Stimulated activated memory B cell treated with anti-CD40 and anti-IgM and Interleukin-4, amounts not matched to agents 10 μg/mL and 1 μg/mL and 100 μg/mL, for 72 hours (primary cell): ENCODE measurements at places on chromosomes 6 and 20.
A peak's percentile ranks its signal among the peaks of the same experiment; 100 is the strongest.

GRCh38 chr20:63220696-63221399 is 4.9 kb upstream of the YTHDF1 start:
- no peak for ATAC-seq

DNA sequence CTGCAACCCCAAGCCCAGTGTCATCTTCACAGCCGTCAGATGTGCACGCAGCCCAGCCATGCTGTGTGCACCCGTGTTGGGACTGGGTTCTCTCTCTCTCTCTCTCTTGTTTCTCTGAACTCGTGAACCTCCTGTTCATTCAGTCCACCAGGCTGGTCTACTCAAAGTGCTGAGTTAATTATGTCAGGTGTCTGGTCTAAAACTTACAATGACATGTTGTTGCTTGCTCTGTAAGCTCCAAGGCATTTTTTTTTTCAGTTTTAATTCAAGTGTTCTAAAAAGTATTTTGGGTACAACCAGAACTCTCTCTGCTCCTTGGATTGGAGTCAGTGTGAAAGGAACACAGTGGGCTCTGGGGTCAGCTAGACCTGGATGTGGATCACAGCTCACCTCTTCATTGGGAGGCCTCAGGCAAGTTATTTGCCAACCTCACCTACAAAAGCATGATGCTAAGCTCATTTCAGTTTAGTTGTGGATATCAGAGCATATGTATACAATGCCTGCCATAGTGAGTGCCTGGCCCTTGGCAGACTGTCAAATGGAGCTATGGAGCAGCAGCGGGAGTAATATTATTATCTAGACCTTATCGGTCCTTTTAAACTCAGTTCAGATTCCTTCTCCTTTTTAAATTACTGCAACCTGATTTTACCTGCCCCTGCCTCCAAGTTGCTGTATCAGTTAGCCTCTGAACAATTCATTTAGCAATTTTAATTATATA is 59.5 kb downstream of the PLEKHG1 start:
- ATAC-seq, result no peak

DNA sequence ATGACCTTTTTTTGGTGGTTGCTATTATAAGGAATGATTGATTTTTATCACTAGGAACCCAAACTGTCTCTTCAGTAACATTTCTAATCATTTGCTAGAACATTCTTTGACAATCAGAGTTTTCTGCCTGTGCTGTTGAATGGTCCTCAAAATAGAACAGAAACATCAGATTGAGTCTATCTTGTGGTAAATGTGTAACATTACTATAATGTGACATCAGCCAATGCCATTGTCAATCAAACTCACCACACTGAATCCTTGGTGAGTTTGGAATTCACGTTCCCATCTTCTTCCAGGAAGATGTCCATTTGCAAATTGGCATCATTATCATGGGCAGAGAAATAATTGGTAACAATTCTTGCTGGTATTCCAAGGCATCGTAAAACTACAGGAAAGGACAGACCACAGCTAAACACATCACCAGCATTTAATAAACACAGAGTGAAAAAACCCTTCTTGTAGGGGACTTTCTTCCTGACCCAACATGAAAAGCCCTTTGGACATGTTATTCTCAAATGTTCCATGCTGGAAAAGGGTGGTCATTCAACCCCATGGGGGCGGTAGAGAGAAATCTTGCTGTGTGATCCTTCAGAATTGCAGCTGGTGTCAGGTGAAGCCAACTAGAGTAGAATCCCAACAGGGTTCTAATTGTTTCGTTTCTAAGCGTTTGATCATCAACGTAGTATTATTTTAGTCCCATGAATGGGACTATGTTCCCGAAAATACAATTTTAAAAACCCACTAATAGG is 98.5 kb downstream of the F13A1 start:
- no peak for ATAC-seq

DNA sequence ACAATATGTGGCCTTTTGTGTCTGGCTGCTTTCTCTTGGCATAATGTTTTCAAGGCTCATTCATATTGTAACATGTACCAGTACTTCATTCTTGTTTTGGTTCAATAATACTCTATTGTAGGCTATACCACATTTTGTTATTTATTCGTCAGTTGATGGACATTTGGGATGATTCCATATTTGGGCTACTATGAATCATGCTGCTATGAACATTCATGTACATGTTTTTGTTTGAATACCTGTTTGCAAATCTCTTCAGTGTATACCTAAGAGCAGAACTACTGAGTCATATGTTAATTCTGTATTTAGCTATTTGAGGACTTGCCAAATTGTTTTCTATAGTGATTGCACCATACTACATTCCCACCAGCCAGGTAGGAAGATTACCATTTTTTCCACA is 259.9 kb downstream of the GMPR start:
- no peak for ATAC-seq

DNA sequence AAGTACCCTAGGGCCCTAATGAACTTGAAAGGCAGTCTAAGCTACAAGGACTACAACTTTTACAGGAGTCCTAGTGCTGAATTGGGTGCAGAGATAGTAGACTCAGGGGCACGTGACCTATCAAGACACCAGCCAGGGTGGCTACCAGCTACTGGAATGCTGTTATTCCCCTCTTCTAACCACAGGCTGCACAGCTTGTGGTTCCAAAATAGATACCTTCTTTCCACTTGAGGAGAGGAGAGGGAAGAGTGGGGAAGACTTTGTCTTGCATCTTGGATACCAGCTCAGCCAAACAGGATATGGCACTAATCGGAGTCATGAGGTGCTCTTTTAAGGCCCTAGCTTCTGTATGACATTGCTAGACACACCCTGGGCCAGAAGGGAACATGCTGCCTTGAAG is 60.0 kb upstream of the MTRF1L start:
- ATAC-seq, result no peak

DNA sequence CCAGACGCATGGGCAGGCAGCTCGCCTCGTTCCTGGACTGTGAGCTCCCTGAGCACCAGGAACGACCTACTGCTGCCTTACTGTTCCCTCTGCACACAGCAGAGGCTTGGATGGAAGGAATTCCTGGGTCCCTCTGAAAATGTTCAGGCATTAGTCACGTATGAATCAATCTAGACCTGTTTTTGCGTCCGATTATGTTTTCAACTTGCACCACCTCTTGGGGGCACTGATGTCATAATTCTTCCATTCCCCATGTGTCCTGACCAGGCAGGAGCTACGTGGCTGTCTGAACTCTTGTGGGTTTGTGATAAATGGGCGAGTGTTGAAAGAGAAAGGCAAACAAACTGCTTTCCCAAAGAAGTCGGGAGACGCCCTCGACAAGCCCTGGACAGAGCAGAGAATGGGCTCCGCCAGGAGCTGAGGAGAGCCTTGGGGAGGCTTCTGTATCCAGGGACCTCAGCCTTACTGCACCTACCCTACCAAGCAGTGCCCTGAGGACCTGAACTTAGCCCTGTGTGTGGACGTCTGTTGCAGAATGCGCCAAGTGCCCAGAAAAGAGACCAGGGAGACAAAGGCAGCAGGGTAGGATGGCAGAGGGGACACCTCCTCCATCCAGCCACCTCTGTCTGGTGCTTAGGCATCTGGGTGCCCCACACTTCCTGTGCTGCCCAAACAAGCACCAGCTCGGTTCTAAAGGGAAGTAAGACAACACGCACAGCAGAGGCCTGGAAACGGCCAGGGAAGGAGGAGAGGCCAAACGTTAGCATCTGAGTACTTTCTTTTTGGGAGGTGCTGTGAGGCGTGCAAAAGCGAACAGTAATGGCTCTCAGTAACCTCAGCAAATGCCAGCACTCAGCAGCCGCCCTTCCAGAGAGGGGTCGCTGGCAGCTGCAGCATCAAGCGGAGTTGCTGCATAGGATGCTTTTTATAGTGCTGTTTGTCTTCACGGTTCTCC is 124.2 kb downstream of the LY86 start:
- peak; percentile 68 for ATAC-seq

GRCh38 chr6:146286961-146287360 is 256.7 kb upstream of the RAB32 start:
- no peak for ATAC-seq
